Renal cortical epithelial cell (primary cell): ENCODE measurements at places on chromosomes 2 and 18.

DNA sequence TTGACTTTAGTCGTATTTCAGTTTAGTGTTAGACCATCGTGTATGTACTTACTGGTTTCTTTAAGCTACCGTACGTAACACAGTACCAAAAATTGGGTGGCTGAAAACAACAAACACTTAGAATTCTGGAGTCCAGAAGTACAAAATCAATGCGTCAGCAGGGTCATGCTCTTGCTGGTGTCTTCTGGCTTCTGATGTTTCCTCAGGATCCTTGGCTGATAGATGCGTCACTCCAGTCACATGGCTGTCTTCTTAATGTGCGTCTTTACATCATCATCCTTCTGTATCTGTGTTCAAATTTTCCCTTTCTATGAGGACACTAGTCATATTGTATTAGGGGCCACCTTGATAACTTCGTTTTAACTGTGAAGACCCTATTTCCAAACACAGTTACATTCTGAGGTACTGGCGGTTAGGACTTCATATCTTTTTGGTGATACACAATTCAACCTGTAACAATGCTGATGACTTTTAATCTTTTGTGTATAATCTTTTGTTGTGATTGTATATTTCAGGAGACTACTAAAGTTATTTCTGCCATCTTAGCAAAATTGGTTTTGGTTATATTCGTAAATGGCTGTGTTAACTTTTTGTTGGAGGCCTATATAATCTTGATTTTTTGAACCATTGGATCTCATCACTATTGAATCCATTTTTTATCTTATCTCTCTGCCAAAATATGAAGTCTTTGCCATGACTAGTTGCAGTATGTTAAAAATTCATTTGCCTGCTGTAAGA, 25.4 kb downstream of the ACTR3 start:
- DNase-seq = no peak

GRCh38 chr2:234483568-234484251, 13.2 kb downstream of the ARL4C start:
- DNase-seq = peak; percentile 33

- no peak for DNase-seq
These were observed 24.7 kb upstream of the NAGK start for GRCh38 chr2:71043531-71044407.

- DNase-seq = no peak
These were observed 172.5 kb upstream of the RAB6C start for GRCh38 chr2:129806990-129807389.

GRCh38 chr2:126719833-126720351, 63.9 kb downstream of the GYPC start:
- no peak for DNase-seq

DNA sequence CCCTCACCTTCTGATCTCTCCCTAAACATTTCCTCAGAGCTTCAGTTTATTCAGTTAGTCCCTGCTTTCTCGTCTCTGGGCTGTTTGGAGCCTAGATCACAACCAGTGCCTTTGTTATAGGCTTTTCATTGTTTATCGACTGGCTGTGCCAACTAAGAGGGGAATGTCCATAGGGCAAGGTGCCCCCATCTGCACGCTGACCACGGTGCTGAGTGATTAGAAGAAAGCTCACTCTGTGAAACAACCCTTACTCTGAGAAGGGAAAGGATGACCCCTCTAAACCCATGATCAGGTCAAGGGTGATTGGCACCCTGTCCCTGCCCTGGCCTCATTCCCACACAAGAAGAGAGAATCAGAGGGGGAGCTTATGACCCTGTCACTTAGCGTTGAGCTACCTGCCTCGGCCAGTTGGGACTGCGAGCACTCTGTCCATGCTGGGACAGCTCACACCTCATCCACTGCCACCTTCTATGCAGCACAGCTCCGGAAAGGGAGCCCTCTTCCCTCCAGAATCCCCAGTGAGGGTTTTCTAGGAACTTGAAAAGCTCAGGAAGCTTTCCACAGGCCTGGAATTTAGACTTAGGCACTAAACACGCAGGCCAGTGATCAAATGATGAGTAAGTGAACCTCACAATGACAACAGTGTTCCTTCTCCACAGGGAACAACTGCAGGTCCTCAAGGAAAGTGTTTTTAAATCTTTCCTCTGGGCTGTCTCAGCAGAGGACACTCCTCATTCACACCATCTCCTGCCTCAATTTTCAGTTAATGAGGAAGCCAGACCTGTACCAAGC, 2.3 kb upstream of the ACTG2 start:
- no peak for DNase-seq

GRCh38 chr2:143429932-143430679, 300.9 kb downstream of the ARHGAP15 start:
- peak; percentile 12 for DNase-seq

- peak; percentile 16 for DNase-seq
These were observed 343.8 kb upstream of the EPHA4 start for GRCh38 chr2:221915926-221916325.

DNA sequence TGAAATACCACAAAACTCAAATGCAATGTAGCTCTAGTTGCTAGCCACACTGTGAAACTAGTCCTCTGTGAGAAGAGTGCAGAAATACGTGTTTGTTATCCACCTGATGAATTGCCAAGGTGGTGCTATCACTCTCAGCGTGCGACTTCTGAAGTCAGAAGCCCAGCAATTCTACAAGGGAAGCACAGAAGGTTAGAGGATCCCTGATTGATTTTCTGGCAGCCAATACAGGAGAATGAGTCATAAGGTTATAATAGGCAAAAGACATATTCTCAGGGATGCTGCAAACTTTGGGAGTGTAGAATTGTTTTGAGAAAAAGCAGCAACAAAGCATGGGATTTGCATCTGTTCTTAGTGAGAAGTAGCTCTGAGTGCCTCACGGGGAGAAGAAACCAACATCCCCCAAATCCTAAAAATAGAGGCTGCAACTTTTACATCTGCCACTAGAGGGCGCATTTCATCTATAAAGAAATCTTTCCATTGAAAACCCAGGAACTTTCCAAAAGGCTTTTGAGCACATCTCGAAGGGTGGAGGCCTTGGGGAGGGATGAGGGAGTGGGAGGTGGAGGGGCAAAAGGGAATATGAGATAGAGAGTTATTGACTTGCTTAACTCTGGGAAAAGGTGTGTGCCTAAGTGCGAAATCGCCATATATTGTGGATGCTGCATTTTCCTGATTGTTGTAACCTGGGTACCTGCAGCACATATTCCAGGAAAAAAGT, 78.0 kb downstream of the TMEM182 start:
- peak; percentile 13 for DNase-seq

GRCh38 chr2:192051533-192051932, 143.2 kb downstream of the TMEFF2 start:
- DNase-seq = no peak

GRCh38 chr2:76251342-76251741, 540.6 kb upstream of the GCFC2 start:
- DNase-seq = no peak

GRCh38 chr2:44549856-44550255, 188.1 kb downstream of the CAMKMT start:
- DNase-seq = no peak

- no peak for DNase-seq
These were observed 400.1 kb downstream of the CCDC85A start for GRCh38 chr2:56583796-56584315.

DNA sequence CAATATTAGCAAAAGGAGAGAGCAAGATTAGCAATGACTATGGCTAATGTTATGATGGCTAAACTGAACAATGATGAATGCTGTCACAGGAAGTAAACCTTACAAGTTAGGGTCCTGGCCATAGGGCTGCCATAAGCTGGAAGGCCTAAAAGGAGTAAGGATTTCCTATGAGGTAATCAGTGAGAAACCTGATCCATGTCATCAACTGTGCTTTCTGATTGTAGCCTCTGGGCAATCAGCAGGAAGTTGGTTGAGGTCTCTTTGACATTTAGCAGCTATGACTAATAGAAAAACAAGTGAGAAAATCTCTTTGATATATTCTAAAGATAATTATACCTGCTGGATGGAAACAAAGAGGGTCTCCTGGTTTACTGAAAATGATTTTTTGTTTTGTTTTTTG, 193.0 kb downstream of the RAB3GAP1 start:
- DNase-seq = peak; percentile 88

- DNase-seq = peak; percentile 98
These were observed 22.3 kb downstream of the PXDN start for GRCh38 chr2:1721706-1722646.

DNA sequence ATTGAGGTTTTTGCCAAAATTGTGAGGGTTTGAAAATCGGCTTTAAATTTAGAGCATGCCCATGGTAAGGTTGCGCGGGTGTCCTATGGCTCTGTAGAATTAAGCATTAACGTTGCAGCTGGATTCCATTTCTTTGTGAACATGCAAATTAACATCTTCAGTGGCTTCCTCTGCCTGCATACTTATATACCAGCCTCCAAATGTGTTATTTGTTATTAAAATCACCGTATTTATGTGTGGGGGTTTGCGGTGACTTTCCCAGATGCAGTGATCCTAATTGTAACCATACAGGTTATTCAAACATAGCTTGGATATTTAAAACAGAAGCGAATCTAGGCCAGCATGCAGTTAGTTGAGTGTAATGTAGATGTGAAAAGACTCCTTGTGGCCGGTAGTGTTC, 80.2 kb downstream of the TGOLN2 start:
- no peak for DNase-seq

GRCh38 chr2:43055086-43055912, 171.1 kb downstream of the ZFP36L2 start:
- no peak for DNase-seq

DNA sequence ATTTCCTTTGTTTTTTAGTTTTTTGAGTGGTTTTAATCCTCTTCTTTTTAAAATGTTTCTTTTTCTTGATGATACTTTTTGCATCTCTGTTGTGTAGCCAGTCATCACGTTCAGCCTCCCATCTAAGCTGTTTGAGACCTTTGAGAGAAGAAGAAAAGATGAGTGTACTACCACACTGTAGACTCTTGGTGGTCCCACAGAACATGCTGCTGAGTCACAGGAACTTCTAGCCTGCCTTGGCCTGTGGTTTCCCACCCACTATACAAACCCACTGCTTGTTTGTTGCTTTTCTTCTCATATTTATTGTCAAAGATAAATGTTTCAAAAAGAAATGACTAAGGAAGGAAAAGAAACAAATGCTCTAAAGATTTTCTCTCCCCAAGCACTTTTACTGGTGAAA, 5.5 kb downstream of the CEBPZOS start:
- no peak for DNase-seq

GRCh38 chr2:240143801-240144648, 3.6 kb upstream of the OTOS start:
- DNase-seq = peak; percentile 9

- no peak for DNase-seq
These were observed 670.4 kb downstream of the CBLN2 start for GRCh38 chr18:71873695-71874094.

- DNase-seq = no peak
These were observed 67.9 kb upstream of the RAPGEF4 start for GRCh38 chr2:172667581-172668325.

DNA sequence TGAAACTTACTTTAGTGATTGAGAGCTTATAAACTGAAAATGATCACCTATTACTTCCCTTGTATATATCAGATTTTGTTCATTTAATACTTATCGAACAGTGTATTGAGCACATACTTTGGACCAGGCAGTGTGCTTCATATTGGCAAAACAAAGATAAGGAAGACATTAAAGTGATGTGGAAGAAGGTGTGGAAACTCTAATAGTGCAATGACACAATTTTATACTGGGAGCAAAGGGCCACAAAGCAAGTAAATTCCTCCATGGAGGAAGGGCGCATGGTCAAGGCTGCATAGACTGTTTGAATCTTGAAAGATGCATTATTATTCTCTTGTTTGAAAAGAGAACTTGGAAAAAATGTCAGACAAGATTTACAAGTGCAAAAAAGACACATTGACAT, 936.5 kb upstream of the DDX18 start:
- no peak for DNase-seq

- no peak for DNase-seq
These were observed 713.9 kb upstream of the CDH2 start for GRCh38 chr18:28890791-28891190.

DNA sequence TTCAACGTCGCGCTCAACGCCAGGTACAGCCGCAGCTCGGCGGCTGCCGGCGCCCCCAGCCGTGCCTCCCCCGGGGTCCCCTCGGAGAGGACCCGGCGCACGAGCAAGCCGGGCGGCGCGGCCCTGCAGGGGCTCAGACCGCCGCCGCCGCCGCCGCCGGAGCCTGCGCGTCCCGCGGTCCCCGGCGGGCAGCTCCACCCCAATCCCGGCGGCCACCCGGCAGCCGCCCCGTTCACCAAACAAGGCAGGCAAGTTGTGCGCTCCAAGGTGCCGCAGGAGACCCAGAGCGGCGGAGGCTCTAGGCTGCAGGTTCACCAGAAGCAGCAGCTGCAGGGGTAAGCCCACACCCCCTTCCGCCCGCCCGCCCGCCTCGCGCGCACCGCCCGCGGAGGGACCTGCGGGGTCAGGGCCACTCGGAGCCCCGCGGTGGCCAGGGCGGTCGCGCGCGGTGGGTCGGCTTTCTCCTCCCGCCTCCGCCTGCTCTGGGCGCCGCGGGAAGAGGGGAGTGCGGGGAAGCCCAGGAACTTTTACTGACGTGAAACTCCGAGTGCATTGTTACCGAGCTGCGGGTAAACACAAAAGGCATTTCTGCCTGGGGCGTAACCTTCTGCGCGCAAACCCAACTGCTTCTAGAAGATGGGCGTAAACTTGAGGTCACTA, 861 bp downstream of the LTBP1 start:
- peak; percentile 45 for DNase-seq

GRCh38 chr2:96256611-96257113, 9.1 kb downstream of the TMEM127 start:
- DNase-seq = no peak

- no peak for DNase-seq
These were observed 73.9 kb downstream of the EMILIN2 start for GRCh38 chr18:2920546-2921343.

DNA sequence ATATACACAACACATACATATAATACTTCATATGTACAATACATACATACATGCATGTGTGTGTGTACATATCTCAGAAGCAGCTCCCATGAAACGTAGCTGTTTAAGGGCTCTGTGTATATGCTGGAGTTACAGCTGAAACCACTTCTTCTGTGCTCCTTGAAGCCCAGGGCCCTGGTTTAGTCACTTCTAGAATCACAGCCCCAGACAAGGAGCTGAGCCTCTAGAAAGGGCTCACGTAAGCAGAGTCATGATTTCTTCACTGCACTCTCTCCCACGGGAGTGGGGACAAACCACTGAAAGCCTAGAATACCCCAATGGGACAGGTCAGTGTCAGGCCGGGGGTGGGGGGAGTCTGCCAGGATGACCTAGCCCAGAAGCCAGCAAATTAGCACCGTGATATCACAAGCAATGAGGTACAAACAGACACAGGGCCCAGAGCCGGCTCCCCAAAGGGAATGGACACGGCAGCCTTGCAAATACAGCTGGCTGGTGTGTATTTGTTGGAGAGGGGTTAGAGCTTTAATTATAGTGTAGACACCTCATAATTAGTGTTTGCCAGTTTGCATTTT, 90.3 kb downstream of the C1QL2 start:
- no peak for DNase-seq

- no peak for DNase-seq
These were observed at the start of gene CAPG for GRCh38 chr2:85409845-85410583. Gene CAPG (minus strand): TSS chr2:85410366. CDS start chr2:85402145, 8,221 bp downstream.

DNA sequence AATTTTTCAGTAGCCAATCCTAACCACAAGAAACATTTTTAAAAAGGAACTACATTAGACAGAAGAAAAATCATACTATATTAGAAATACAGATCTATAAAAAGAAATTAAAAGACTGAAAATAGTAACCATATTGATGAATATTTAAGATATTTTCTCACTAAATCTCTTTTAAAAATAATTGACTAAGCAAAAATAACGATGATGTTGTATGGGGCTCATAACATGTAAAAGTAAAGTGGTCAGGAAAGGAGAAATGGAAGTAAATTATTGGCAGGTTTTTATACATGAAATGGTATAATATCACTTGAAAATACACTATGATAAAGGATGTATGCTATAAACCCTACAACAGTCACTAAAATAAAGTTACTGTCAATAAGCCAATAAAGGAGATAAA, 5.4 kb downstream of the WDPCP start:
- DNase-seq = no peak
